DMS53 (cell line): ENCODE measurements at places on chromosomes 4 and X.

DNA sequence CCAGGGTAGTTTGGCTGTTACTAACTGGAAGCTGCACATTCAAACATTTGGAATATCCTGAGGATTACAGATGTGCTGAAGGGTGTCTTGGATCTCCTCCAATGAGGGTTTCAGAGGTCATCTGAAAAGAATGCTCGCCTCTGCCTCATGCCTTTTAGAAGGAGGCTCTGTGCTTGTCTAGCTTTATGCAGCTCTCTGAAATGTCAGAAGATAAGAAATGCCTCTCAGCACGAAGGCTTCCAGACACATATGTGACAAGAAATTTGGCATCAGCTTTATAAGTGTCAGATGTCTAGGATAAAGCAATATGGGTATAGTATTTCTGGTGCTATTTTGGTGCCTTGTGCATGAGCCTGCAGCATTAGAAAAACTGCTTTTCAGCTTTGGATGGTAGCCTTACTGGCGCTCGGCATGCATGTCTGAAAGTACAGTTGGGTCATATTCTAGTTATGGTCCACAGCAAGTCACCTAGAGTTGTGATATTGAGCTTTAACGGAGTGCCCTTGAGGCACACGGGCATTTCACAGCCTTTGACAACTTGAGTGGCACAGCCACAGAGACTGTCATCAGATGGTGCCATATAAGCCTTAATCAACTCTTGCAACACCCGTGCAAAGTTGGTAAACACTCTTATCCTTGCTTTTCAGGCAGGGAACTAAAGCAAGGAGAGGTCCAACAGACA, 70.8 kb upstream of the PGRMC2 start:
- peak; percentile 36 for DNase-seq

DNA sequence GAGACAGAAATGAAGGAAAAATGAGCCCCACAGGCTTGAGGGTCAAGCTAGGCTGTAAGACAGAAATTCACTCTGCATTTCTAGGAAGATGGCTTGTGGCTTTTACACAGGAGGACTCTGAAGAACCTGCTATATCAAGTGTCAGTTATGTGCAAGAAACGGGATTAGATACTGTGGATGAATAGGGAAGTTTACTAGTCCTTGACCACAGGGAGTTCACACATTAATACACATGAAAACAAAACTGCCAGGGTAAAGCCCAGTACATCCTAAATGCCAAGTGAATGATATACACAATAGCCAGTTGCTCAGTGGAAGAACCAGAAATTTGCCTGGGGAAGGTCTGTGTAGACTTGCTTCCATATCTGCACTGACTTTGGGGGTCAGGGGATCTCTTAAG, 53.5 kb downstream of the TMEM131L start:
- no peak for DNase-seq

DNA sequence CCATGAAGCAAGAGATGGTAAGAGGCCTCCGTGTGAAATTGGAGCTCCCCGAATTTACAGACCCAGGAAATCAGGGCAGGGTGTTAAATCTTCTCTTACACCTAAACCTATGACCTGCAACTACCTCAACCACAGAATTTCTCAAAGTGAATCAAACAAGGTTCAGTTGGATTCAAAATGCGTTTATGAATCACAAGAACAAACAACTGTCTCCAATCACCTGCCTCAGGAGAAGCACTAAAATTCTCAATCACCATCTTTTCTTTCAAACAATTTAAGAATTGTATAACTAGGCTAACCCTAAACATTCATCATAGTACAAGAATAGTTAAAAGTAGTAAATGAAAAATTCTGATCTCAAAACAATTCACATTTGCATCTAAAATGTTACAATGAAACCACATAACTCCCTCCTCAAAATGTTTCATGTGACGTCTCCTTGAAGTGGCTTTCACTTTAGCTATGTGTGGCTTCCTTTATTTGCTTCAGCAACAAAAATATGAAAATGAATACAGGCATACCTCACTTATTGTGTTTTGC, 19.2 kb downstream of the PPP3CA start:
- no peak for DNase-seq

DNA sequence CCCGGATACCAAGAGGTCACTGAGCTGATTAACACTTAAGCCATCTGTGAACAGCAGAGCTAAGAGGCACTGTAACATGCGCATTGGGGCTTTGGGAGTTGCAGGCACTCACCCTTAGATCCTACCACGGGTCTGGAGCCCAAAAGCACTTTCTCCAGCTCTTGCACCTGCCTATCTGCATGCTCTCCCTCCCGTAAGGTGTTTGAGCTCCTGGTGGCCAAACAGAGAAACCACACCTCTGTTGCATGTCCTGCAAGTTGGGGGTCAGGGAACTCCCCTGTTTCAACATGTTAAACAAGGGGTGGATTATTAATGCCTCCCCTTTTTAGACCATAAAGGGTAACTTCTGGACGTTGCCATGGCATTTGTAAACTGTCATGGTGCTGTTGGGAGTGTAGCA, 49.8 kb downstream of the GYPA start:
- peak; percentile 8 for DNase-seq

DNA sequence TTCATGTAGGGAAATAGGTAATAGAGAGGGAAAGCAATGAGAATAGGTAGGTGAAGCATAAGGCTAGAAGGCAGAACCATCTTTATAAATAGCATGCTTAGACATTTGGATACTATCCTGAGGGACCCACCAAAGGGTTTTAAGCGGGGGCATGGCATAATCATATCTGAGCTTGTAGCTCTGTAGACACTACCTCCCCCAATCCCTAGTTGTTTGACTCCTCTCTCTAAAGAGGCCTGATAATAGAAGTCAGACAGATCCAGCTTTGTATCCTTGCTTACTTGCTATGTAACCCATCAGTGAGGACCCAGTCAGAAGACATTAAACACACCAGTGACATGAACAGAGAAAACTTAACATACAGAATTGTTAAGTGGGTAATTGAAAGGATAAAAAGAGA, 58.7 kb downstream of the SCFD2 start:
- DNase-seq, result no peak

DNA sequence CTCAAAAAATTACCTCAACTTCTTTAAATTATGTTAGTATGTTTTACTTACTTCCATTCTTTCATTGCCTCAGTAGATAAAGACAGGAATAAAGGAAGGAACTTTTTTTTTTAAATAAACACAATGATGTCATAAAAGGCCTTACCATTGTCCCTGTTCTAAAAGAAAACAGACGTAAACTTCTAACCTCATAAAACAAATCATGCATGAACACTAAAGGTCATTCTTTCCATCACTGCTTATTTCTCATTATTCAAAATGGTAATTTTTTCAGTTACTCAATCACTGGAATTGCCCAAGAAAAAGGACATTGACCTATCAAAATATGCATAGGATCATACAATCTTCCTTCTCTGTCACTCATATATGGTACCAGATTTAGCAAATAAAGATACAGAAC, 32.2 kb upstream of the ARMCX2 start:
- no peak for DNase-seq

DNA sequence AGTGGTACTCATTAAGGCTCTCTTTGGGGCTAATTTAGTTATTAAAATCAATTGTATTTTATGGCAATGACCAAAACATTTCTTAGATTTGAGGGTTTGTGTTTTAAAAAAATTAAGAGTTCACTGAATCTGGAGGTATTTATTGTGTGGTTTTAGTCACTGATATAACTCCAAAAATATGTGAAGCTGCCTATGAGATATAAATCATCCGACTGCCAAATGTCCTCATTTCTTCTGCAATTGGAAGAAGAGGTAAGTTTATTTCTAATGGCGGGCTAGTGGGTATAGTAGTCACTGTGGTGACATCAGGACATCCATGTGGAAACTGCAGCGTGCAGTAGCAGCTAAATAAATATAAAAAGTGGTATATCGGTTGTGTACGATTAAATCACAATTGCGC, 205.5 kb downstream of the MID1 start:
- no peak for DNase-seq

DNA sequence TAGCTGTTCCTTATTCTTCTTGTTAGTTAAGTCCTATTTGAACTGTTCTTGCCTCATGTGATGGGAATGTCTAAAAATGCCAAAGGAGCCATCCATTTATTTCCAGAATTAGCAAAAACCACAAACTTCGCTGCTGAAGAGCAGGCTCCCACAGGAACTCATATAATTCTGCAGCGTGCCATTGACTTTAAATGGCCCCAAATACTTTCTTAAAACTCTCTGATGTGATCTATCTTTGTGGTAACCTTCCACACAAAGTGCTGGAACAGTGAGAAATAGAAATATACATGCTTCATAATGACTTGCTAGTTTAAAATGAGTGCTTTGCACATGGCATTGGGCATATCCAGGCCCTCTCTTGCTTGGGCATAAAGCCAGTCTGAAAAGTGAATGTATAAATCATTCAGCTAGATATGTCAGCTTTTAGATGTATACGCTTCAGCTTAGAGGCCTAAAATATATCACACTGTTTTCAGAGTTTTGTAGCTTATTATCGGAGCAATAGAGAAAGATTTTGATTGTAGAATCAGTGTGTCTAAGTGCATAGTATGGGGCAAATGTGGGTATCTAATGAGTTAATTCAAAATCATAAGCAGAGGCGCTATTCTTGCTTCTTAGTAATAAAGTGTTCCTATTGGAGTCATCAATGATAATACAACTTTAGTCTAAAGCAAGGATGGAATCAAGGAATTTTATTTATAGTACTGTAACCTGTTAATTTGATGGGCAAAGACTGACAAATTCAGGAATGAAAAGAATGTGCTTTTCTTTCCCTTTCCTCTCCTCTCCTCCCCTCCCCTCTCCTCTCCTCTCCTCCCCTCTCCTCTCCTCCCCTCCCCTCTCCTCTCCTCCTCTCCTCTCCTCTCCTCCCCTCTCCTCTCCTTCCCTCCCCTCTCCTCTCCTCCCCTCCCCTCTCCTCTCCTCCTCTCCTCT, 392.2 kb upstream of the ZFP42 start:
- DNase-seq, result no peak

DNA sequence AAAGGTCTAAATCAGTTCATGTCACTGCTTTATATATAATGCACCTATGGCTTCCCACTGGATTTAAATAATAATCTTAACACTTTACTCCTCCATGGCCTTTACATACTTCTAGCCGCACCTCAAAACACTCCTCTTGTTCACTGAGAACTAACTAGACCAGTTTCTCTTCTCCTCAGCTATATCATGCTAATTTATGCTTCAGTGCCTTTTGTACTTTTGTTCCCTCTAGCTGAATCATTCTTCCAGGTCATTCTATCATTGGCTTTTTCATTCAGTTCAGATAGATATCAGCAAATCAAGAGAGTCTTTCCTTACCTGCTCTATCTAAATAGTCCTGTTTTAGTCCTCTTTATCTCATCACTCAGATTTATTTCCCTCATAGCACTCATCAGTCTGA, 64.2 kb downstream of the TET2 start:
- DNase-seq, result no peak

DNA sequence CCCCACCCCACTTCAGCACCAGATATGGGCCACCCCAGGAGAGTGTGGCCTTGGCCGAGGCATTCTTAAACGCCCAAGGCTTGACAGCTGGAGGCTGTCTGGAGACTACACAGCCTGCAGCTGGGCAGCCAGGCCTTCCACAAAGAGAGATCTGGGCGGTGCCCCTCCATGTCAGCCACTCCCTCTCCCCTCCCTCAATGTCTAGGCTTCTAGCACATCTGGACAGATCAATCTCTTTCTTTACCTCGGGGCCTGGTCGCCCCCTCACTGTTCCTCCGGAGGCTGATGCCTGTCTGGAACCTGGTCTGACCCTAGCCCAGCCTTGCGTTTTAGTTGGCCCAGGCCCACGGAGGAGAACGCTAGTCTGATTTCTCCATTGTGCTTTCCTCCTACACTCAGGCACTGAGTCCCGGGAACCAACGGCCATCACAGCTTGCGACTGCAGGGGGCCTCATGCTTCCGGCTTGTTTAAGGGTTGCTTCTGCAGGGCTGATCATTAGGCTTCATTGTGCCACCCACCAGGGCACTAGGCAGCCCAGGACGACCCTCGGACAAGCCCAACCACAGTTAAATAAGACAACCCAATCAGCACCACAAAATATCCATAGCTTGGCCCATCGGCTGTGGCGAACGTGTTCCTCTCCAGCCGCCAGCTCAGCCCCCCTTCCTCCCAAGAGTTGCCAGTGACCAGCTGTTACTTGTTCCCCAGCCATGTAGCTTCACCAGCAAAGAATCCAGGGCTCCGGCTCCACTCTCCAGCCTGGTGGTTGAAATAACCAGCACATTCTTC, 200.6 kb downstream of the BCOR start:
- DNase-seq, result no peak

GRCh38 chrX:111680988-111681779, at the start of gene ALG13:
TSS of gene ALG13 (plus strand) at chrX:111681170. CDS start at chrX:111681219, 49 bp downstream.
- DNase-seq, result peak; percentile 95

- no peak for DNase-seq
Measured at GRCh38 chrX:97984641-97985040, 1100.9 kb downstream of the RPA4 start.

GRCh38 chr4:5772528-5773270, 61.7 kb downstream of the EVC start:
- DNase-seq, result no peak

DNA sequence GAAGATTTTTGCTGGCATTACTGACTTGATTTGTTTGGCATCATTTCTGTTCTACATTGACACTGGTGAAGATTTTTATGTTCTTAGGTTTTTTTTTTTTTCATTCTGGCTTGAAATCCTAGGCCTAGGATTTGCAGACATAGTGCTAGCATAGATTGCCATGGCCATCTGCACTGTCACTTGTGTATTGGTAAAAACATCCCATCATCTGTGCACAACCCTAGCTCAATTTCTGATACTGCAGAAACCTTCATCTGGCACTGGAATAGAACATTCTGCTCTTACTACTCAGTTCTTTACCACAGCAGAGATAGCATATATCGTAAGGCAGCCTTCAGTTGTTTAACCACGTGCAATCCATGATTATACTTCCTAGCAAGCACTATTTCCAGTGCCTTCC, 111.5 kb upstream of the IL15 start:
- no peak for DNase-seq

- DNase-seq, result no peak
Measured at GRCh38 chr4:82284475-82284857, 89.3 kb downstream of the HNRNPD start.

GRCh38 chrX:154712781-154713740, 37.8 kb downstream of the GAB3 start:
- no peak for DNase-seq

GRCh38 chrX:109393859-109394258, 88.0 kb downstream of the GUCY2F start:
- DNase-seq, result peak; percentile 12

GRCh38 chrX:69076088-69076487, 89.2 kb downstream of the PJA1 start:
- DNase-seq, result no peak

- DNase-seq, result no peak
Measured at GRCh38 chr4:53012738-53013137, 150.6 kb downstream of the RASL11B start.

GRCh38 chrX:154429711-154430110, 1.2 kb downstream of the ATP6AP1 start:
- no peak for DNase-seq

- DNase-seq, result no peak
Measured at GRCh38 chrX:38652934-38653442, 91.6 kb downstream of the TSPAN7 start.

- peak; percentile 10 for DNase-seq
Measured at GRCh38 chrX:96791559-96791958, 92.1 kb upstream of the RPA4 start.
